ENCODE measurements at places on chromosomes 6 and 20.

DNA sequence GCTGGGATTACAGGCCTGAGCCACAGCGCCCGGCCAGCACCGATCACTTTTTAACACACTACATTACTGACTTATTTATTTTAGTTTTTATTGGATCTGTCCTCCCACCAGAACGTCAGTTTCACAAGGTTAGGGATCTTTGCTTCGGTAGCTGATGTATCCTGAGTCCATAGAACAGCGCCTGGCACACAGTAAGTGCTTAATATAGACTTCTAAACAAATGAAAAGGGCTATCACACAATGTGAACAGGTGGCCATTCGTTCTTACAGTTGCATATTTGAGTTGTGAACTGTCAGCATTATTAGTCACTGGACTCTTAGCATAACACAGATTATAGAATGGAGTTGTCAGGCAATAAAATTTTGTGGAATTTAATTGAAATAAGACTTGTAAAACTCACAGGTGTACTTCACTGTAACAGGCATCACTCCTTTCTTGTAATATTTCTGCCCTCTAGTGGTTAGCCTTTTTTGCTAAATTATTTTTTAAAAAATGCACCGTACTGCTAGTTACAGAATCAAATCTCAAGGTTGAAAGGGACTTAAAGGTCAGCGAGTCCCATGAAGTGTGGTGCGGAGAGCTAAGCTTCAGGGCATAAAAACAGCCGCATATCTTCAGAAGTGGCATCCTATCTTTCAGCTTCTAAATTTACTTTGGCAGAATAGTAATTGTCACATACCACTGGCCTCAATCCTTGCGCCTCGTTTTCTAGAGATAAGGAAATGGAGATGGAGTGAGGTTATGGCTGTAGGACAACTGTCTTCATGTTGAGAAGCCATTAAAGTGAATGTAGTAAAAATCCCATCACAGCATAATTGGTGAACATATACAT is 3.4 kb upstream of the TBC1D7 start:
- peak; percentile 34 for DNase-seq

- DNase-seq = no peak
These were observed 53.1 kb downstream of the IL20RA start for GRCh38 chr6:136991646-136992045.

DNA sequence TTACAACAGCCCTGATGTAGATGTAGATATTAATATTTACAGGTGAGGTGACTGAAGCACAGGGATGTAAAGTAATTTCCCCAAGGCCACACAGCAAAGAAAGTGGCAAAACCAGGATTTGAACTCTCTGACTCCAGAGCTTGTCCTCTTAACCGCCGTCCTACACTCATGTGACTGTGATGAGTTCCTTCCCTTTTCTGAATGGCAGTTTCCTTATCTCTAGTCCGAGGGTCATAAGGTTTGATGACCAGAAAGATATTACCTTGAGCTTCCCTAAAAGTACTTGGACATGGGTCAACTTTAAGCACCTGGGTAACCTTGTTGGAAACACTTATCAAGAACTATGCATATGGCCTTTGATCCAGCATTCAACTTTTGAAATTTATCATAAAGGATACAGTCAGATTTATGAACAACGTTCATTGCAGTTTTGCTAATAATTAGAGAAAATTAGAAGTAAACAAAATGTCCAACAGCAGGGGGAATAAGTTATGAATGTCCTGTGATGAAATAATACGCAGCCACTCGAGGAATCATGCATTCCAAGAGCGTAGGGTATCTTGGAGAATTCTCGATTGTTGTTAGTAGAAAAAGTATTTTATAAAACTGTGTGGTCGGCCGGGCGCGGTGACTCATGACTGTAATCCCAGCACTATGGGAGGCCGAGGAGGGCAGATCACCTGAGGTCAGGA is 2.3 kb upstream of the TLDC2 start:
- no peak for DNase-seq

DNA sequence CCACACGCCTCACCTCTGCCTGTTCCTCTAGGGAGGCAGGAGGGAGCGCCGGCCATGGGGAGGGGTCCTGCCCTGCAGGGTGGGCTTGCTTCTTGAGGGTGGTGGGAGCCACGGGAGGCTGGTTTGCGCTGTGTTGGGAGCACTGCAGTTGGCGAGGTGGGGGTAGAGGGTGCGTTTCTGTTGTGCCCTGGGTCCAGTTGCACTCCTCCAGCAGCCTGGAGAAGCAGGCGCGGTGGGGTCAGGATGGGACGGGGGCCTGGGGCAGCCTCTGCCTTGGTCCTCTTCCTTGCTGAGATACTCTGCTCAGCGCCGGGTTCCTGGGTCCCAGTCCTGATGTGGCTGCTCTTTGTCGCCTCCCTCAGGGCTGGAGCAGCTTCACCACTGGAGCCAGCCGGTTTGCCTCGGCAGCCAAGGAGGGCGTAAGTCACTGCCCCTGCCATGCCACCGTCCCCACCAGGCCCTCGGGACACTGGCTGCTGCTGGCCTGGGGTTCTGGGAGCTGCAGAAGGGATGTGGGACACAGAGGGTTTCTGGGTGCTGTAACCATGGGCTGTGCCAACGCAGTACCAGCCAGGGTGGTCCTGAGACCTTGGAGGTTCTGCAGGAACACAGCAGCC is 8.4 kb downstream of the ARFGAP1 start:
- peak; percentile 29 for DNase-seq

DNA sequence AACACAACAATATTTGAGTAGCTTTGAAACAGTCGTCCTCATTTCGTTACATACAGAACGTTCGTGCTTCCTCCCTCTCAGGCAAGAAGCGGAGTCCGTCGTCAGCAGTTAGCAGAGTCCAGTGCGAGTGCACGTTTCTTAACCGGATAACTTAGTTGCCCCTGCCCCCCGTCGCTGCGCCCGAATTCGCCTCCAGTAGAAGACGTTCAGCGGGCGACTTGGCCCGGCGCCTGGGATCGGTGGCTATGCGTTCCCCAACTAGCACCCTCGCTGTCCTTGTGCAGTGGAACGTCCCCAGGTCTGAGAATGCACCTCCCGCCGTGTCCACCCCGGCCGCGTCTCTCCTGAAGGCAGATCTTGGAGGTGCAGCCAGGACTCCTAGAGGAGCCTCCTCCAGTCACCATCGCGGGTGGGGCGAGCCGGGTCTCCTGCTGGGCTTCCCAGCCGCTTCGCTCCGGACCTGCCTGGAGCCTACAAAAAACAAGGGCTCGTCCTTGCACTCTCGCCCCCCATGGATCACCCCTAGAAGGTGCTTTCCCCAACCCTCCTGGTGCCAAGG is 910 bp upstream of the PCSK2 start:
- no peak for DNase-seq

DNA sequence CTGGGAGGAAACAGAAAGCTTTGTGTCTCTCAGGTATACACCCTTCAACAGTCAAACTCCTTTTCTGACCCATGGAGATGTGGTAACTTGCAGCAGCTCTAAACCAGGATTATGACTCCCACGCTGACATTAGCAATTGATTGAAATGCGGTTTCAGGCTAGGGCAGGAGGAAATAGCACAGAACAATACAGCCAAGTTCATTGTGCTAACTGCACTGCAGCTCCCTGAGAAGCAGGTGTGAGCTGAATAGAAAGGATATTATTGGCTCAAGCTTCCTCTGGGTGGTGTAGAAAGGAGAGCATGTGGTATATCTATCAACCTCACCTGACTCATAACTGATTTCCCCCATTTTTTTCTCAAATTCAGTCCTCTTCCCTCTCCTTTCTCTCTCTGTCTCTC is 612.3 kb upstream of the BTBD3 start:
- peak; percentile 93 for DNase-seq

DNA sequence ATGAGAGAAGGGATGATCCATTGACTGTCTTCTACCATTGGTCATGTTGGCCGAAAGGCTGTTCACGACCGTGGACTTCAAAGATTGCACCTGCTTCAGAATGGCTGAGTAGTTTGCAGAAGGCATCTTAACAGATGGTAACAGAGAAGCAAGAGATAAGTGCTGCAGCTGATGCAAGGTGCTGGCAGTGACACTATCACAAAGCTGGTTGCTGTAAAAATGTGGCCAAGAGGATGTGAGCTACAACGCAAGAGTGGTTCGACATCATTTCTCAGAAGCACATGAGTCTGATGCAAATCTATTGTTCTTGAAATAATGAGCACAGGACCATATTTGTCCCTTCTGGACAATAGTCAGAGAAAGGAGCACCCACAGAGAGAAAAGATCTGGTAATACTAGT is 27.0 kb upstream of the ANKEF1 start:
- no peak for DNase-seq

DNA sequence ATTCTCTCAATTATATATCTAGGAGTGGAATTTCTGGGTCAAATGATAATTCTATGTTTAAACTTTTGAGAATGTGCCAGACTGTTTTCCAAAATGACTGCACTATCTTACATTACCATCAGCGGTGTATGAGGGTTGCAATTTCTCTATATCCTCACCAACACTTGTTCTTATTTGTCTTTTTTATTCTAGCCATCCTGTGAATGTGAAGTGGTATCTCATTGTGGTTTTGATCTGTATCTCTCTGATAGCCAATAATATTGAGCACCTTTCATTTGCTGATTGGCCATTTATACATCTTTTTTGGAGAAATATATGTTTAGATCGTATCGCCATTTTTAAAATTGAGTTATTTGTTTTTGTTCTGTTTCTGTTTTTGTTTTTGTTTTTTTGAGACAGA is 32.3 kb downstream of the C20orf203 start:
- DNase-seq = no peak
